Stimulated activated CD8-positive, alpha-beta memory T cell treated with anti-CD3 and anti-CD28 coated beads, Interleukin-4, amount 100 ng/mL, for 24 hours (primary cell): ENCODE measurements at places on chromosomes 13 and 19.
A peak's percentile ranks its signal among the peaks of the same experiment; 100 is the strongest.

DNA sequence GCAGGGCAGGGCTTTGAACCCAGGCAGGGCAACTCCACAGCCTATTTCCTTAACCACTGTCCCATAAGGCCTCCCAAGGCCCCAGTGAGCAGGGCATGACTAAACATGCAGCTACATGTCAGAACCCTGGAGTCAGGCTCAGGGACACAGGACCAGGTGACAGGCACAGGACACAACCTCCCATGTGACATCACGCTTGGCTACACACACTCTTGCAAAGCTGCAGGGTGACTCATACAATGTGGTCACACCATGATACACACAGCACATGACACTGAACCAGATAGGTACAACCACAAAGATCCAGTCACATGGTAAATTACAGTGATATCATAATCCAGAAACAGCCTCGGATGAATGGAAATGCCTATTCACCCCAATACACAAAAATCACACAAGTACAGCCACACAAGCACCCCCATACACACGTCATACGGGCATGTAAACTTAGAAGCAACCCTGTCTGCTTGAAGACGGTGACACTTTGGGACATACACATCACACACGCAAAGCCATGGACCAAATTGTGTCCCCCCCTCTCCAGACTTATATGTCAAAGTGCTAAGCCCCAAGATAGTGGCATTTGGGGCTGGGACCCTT is 14.5 kb downstream of the KLK4 start:
- DNase-seq = no peak

DNA sequence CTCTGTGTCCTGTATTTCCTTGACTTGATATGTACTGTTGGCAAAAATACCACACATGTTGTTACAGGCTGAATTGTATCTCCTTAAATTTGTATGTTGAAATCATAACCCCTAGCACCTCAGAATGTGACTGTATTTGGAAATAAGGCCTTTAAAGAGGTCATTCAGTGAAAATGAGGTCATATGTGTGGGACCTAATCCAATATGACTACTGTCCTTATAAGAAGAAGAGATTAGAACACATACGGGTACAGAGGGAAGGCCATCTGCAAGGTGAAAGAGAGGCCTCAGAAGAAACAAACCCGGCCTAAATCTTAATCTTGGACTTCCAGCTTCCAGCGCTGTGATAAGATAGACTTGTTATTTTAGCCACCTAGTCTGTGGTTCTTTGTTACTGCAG is 202.5 kb downstream of the NUFIP1 start:
- no peak for DNase-seq

DNA sequence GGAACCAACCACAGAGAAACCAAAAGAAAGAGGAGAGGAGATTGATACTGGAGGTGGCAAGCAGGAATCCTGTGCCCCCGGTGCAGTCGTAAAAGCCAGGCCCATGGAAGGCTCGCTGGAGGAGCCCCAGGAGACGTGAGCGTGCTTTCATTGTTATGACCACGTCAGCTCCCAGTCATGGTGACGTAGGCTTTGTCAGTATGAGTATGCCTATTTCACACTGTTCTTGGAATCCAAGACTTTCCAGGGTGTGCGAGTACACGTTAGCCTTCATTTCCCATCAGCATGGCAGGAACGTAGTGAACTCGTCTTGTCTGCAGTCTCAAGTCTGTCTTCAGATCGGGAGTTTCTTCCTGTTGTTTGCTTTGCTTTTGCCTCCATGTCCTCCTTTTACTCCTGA is 15.4 kb upstream of the CHAMP1 start:
- no peak for DNase-seq

DNA sequence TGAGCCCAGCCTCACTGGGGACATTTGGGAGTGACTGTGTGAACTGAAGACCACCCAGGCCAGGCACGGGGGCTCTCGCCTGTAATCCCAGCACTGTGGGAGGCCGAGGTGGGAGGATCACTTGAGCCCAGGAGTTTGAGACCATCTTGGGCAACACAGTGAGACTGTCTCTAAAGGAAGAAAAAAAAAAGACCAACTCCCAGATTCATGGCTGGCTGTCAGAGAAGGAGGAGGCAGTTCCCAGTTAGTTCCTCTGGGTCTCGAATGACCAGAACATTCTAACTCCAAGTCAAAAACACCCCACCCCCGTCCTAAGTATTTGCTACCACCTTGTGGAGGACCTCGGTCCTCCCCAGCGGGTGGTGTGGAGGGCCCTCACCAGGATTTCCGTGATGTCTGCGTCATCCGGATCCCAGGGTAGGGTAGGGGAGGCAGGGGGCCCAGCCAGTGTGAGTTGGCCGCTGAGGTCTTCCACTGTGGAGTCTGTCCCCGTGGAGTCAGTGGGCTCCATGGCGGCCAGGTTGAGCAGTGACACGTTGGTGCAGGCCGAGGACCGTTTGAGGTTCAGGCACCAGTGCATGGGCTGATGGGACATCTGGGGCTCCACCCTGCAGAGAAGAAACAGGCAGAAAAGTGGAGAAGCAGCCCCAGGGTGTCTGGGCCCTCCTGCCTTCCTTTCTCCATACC is 1.3 kb downstream of the TSKS start:
- DNase-seq = no peak

GRCh38 chr13:28420704-28421103 is 74.2 kb downstream of the FLT1 start:
- DNase-seq = no peak

DNA sequence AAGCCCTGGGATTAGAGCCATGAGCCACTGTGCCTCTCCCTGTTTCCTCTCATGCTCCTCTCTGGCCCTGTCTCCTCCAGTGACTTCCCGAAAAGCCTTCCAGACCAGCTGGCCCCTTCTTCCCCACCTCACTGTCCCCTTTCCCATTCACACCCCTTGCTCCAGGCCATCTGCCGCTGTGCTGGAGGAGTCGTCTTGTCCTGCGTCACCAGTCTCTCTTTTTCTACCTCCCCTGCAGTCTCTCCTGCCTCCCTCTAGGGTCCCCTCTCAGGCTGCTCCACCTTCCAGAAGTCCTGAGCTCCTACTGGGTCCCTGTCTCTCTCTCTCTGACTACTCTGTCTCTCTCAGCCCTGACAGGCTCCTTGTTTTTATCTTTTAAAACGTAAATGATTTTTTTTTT is 5.3 kb upstream of the FFAR1 start:
- DNase-seq = no peak

- no peak for DNase-seq
These were observed 39.3 kb upstream of the MCF2L start for GRCh38 chr13:112929783-112930055.

DNA sequence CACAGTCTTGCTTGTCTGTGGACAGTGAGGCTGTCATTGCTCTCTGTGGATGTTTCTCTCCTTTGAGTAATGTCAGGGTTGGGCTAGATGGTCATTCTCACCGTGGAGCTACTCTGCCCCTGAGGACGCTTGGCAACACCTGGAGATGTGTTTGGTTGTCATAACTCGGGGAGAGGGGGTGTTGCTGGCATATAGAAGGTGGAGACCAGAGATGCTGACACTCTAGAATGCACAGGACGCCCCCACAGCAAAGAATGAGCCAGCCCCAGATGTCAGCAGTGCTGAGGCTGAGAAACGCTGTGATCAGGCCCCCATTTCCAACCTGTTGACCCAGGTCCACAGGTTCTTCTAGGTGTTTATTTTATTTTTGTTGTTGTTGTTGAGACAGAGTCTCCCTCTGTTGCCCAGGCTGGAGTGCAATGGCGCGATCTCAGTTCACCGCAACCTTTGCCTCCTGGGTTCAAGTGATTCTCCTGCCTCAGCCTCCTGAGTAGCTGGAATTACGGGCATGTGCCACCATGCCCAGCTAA is 4.6 kb downstream of the CCDC124 start:
- DNase-seq = no peak

DNA sequence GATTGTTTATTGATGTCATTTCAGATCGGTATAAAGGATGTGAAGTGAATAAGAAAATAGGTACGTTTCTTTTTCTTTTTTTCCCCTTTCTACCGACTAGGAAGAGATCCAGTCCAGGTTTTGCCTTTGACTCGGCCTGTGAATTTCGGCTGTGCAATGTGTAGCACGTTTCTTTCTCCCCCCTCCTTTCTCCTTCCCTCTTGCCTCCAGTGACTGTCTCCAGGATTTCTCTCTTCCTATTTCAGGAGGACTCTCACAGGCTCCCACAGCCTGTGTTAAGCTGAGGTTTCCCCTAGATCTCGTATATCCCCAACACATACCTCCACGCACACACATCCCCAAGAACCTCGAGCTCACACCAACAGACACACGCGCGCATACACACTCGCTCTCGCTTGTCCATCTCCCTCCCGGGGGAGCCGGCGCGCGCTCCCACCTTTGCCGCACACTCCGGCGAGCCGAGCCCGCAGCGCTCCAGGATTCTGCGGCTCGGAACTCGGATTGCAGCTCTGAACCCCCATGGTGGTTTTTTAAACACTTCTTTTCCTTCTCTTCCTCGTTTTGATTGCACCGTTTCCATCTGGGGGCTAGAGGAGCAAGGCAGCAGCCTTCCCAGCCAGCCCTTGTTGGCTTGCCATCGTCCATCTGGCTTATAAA is at the start of gene GPC6:
Gene GPC6 (plus strand): TSS at position 185 of the 657 bp plus-strand sequence.
- DNase-seq = no peak

- no peak for DNase-seq
These were observed 88.7 kb upstream of the TNFSF11 start for GRCh38 chr13:42485272-42485671.

DNA sequence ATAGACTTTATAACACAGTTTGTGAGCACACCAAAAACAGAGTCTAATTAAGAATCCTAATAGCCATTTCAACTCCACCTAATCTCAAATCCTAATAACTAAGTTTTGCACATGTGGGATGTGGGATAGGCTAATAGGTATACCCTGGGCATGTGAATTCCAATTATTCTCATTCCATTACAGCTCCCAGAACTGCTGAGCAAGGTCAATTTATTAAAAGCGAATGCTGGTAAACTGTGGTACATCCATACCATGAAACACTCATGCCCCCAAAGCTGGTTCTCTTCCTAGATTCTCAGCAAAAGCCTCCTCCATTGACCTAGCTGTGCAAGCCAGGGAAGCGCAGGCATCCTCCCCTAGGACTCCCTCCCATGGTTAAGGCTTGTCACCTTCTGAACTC is 113.8 kb downstream of the USP12 start:
- DNase-seq = no peak

- no peak for DNase-seq
These were observed at the start of gene TNFRSF19 for GRCh38 chr13:23570099-23570920. Gene TNFRSF19 (plus strand): TSS chr13:23570412. CDS start chr13:23590184, 19,772 bp downstream.

GRCh38 chr13:114027046-114027715 is 53.3 kb upstream of the C13orf46 start:
- DNase-seq = no peak

- DNase-seq = no peak
These were observed 11.7 kb upstream of the KL start for GRCh38 chr13:33004511-33004910.

- no peak for DNase-seq
These were observed 16.2 kb upstream of the MISP start for GRCh38 chr19:734716-735115.

- DNase-seq = peak; percentile 53
These were observed 8.0 kb downstream of the CCDC194 start for GRCh38 chr19:17385878-17386611.

DNA sequence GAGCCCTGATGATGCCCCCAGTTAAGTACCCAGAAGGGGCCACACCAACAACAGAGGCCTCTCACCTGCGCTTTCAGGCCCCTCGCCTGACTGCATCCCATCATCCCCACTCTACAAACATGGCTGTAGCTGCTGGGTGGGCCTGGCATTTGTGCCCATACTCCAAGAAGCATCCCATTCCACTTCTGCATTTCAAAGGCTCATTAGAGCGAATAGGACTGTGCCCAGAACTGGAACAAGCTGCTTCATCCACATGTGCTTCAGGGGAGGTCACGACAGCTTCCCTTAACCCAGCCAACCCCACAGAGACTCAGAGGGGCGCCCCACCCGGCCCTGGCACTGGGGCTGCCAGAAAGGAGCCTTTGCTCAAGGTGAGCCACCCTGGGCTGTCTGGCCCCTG is 156.9 kb downstream of the SIPA1L3 start:
- no peak for DNase-seq

GRCh38 chr13:51827254-51827653 is 17.7 kb downstream of the TMEM272 start:
- DNase-seq = no peak

- no peak for DNase-seq
These were observed 31.2 kb upstream of the F7 start for GRCh38 chr13:113074401-113074800.

DNA sequence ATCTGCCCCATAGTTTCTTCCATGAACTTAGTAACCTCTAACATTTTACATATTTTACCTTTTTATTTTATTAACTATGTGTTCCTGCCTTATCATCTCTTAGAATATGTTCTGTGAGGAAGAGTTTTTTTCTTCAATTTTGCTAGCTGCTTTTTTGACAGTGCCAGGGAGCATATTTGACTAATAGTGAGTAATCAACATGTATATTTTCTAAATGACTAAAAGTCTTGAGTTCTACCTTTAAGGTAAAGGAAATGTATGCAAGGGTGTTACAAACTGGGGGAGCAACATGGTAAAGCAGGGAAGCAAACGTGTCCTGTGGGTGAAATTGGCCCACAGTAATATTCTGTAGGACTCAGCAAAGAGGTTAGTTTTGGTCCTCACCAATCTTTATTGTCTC is 165.5 kb downstream of the NBEA start:
- no peak for DNase-seq

- DNase-seq = no peak
These were observed 46.9 kb downstream of the OLFM4 start for GRCh38 chr13:53075356-53076041.

- no peak for DNase-seq
These were observed 50.3 kb upstream of the GPI start for GRCh38 chr19:34314437-34315313.

GRCh38 chr13:91879360-91879759 is 480.9 kb downstream of the GPC5 start:
- no peak for DNase-seq

GRCh38 chr13:23842406-23842805 is 46.8 kb downstream of the MIPEP start:
- no peak for DNase-seq

- DNase-seq = no peak
These were observed 9.8 kb upstream of the LIN7B start for GRCh38 chr19:49104229-49104864.
